ENCODE measurements at places on chromosomes 11 and 22.

GRCh38 chr22:16968218-16968595, 39.8 kb downstream of the GAB4 start:
- DNase-seq = no peak

GRCh38 chr11:31887180-31887579, 76.1 kb upstream of the PAX6 start:
- DNase-seq = peak; percentile 29

- no peak for DNase-seq
Measured at GRCh38 chr11:7488681-7489080, 3.4 kb downstream of the OLFML1 start.

GRCh38 chr11:67522338-67522737, 908 bp downstream of the CABP2 start:
- no peak for DNase-seq

GRCh38 chr22:29946220-29946619, 63.2 kb downstream of the MTMR3 start:
- no peak for DNase-seq

DNA sequence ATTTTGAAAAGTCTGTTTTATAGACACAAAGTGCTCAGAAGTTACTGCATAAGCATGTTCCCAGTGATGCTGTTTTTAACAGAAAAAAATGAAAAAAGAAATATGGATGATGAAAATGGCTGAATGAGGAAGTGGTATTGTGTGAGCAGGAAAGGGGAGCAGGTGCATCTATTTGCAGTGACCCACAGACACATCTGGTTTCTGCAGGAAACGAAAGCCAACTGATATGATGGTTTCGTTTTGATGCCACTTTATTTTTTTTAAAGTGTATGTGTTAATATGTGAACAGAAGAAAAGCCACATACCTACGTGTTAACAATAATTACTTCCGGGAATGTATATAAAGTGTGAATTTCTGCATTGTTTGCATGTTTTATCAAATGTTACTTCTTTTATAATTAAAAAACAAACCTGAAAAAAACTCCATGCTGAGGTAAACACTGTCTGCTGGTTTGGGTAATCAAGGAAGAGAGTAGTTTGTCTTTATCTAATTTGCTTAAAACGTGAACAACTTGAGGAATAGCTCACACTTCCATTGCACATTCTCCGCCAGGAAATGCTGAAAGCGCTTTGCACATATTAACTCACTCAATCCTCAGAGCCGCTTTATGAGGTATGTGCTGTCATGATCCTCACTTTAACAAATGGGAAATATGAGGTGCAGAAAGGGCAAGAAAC, 1335.9 kb downstream of the TBC1D22A start:
- DNase-seq = no peak

DNA sequence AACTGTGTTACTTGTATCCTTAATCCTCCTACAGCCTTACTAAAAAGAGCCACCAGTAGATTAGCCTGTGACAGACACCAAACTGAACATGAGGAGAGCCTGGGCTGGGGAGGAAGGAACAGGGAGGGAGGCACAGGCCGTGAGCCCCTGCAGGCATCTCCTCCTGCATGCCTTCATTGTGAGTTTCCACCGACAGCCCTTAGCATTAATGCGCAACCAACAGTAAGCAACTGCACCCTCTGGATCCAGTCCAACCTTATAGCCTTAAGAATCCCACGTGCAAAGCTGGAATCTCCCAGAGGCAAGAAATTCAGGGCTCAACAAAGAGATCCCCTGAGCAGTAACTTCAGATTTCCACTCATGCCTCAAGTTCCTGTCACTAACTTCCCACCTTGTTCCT, 84.6 kb downstream of the ETS1 start:
- DNase-seq = no peak

- DNase-seq = no peak
Measured at GRCh38 chr22:22746963-22747933, 102.8 kb downstream of the GGTLC2 start.

DNA sequence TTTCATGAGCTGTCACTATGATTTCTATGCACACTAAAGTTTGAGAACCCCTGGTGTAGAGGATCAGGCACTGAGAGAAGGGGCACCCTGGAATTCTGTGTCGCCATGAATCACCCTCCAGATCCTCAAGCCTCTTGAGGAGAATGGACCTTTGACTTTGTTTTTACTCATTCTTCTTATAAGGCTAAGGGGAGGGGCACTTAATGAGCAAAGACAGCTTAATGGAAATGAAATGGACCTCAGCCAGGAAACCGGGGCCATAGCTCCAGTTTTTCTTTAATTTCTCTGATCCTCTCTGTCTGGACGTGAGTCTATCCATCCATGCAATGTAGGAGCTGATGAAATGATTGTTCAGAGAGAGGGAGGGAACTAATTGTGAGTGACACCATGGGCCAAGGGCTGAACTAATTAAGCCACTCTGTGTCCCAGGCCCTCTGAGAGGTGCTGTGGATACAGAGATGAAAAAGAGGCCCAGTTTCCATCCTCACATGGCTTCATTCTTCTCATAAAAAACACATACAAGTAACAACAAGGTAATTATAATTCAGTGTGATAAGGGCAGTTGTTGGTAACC, 32.8 kb downstream of the OR2AT4 start:
- no peak for DNase-seq

- no peak for DNase-seq
Measured at GRCh38 chr11:119445850-119446249, 22.9 kb upstream of the THY1 start.

GRCh38 chr11:65774525-65775306, 6.1 kb downstream of the AP5B1 start:
- DNase-seq = no peak

DNA sequence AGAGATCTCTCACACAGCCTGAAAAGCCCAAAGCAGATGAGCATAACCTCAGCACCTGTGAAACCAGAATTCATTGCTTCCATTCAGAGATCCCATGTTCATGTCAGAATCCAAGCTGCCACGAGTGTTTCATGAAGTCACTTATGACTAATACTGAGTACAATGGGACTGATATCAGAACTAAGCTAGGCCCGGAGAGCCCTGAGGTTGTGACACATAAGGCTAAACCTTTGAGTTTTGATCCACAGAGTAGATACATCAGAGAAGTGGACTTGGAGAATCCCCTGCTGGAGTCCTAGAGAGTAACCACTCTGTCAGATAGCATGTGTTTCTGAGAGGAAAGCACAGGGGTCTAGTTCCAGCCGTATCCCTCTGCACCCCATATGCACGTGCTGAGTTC, 890 bp upstream of the GLYATL1 start:
- DNase-seq = no peak

DNA sequence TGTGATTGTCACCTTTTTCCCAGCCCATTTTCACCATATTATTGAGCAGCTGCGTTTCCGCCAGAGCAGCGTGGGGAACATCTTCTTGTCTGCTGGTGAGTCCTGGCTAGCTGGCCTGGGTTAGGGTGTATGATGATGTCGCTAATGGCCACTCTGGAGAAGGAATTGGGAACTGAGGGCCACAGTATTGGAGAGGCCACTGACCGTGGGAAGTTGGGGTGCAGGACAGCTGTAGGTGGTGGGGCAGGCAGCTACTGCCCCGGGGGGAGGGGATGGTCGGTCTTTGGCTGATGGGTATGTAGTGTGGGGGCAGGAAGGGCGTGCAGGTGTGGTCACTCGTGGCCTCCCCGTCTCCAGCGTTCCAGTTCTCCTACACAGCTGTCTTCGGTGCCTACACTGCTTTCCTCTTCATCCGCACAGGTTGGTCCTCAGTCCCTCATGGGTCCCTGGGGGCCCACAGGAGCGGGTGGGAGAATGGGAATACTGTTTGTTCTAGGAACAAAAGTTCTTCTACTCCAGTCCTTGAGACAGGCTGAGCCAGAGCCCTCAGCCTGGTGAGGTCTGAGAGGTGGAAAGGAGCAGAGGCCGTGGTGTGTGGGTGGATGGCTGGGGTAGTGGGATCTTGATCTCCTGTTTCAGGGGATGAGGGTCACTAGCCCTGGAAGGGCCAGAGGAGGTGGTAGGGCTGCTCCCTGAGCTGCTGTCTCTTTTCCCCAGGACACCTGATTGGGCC, 2.1 kb downstream of the RCE1 start:
- DNase-seq = no peak

DNA sequence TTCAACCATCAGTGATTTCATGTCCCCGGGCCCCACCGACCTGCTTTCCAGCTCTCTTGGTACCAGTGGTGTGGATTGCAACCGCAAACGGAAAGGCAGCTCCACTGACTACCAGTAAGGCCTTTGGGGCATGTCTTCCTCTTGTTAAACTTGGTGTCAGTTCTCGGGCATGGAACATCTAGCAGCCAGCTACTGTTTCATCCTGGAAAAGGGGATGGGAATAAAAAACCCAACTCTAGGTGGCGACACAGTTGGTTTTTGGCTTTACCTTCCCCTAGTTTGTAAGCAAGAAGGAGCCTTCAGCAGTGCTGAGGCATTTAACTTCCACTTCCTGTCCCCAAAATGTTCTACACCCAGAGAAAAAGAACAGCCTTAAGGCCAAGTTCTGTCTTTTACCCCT, 76.7 kb downstream of the BMAL1 start:
- DNase-seq = no peak

DNA sequence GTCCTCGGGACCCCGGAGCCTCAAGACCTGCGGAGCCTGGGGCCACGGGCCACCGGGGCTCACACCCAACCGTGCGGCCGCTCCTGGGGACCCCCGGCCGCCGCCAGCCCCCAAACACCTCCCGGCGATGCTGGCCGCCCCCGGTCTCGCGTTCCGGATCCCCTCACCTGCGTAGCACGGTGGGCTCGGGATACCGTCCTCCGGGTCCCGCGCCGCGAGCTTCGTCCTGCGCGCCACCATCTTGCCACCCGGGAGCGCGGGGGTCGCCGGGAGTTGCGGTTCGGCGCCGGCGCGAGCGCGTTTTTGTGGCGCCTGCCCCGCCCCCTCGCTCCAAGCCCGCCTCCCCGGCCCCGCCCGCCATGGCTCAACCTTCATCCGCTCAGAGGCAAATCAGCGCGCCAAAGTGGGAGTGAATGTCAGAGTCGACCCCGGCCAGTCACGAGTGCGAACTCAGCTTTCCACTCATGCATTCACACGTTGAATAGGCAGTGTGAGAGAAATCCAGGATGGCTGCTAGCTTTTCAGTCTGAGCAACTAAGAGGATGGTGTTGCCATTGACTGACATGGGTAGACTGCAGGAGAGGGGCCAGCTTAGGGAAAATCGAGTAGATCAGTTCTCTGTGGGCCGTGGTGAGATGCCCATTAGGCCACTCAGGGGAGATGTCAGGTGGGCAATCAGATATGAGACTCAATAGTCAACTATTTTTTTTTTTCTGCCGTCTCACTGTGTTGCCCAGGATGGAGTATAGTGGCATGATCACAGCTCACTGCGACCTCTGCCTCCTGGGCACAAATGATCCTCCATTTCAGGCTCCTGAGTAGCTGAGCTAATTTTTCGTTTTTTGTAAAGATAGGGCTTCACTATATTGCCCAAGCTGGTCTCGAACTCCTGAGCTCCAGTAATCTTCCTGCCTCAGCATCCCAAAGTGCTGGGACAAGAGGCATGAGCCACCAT, 28.3 kb downstream of the SERHL2 start:
- peak; percentile 37 for DNase-seq

All from H54 (cell line).